AML-193 (cell line): ENCODE measurements at places on chromosomes 1 and 21.

- DNase-seq, result no peak
These were observed 33.8 kb downstream of the HHAT start for GRCh38 chr1:210362526-210362925.

GRCh38 chr1:199725002-199725565 is 302.4 kb upstream of the NR5A2 start:
- DNase-seq, result no peak

DNA sequence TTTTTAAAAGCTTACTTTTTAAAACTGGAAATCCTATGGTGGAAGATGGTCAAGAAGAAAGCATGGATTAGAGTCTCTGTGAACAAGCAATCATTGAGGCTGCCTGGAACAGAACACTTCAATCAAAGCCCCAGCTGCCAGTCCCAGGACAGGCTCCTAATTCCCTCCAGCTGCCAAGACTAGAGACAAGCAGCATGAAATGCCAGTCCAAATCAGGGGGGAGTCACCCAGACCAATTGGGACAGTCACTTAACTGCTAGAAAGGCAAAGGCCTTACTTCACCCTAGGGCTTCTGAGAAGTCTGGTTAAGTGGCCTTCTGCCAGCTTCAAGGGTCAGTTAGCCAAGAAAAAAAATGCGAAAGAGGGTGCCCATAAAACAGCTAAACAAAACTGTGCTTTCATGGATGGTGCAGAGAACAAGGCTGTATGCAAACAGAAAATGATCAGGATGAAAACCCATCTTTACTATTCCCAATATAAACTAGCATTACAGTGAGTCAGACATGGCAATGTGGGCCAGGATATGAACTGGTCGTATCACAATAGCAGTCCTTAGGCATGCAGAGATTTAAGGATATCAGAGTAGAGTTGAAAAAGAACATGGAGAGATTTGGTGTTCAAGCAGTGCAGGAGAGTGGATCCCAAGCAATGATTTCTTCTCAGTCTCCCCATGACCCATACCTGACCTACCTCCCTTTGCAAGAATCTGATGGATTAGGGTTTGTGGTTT is 31.0 kb upstream of the MAN1A2 start:
- no peak for DNase-seq

DNA sequence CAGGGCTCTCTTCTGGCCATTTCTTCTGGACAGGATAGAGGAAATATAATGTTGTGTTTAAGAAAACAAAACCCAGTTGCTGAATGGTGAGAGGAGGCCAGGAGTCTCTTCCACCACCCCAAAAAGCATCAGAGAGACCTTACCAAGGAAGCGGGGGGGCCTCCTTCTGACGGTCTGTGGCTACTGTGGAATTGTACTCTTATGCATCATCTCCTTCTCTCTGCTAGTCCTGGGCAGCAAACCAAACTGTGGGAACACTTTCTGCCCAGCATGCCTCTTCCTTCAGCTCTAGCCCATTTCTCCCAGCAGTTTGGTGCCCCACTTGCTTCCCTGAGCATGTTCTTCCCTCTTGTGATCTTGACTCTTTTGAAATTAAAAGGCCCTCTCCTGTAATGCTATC is 157.7 kb downstream of the HHIPL2 start:
- no peak for DNase-seq

GRCh38 chr1:168431882-168432281 is 111.9 kb downstream of the XCL2 start:
- DNase-seq, result no peak

GRCh38 chr1:23561076-23561812 is 1.9 kb upstream of the ID3 start:
- no peak for DNase-seq

DNA sequence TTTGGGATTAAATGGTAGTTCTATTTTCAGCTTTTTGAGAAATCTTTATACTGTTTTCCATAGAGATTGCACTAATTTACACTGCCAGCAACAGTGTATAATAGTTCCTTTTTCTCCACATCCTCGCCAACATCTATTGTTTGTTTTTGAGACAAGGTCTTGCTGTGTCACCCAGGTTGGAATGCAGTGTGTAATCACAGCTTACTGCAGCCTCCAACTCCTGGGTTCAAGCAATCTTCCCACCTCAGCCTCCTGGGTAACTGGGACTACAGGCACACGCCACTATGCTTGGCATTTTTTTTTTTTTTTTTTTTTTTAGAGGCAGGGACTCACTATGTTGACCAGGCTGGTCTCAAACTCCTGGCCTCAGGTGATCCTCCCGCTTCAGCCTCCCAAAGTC is 164.5 kb upstream of the CXADR start:
- DNase-seq, result no peak

DNA sequence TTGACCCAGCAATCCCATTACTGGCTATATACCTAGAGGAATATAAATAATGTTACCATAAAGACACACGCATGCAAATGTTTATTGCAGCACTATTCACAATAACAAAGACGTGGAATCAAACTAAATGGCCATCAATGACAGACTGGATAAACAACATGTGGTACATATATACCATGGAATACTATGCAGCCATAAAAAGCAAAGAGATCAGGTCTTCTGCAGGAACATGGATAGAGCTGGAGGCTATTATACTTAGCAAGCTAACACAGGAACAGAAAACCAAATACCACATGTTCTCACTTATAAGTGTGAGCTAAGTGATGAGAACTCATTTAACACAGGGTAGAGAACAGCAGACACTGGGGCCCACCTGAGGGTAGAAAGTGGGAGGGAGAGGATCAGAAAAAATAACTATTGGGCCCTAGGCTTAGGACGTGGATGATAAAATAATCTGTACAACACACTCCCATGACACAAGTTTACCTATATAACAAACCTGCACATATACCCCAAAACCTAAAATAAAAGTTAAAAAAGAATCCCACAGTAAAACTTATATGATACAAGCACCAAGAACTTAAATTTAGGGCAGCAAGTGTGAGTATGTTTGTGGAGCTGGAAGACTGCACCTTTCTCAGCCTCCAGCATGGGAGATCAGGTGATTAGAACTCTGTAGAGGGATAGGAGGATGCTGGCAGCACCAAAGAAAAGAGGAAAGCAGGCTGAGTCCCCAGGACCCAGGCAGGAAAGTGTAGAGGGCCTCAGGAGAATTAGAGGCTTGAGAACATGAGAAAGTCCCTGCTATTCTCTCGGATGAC is 320.8 kb upstream of the USP24 start:
- no peak for DNase-seq

GRCh38 chr1:80876035-80876434 is 924.7 kb upstream of the ADGRL2 start:
- no peak for DNase-seq

GRCh38 chr1:64986903-64987871 is 20.8 kb upstream of the JAK1 start:
- no peak for DNase-seq

DNA sequence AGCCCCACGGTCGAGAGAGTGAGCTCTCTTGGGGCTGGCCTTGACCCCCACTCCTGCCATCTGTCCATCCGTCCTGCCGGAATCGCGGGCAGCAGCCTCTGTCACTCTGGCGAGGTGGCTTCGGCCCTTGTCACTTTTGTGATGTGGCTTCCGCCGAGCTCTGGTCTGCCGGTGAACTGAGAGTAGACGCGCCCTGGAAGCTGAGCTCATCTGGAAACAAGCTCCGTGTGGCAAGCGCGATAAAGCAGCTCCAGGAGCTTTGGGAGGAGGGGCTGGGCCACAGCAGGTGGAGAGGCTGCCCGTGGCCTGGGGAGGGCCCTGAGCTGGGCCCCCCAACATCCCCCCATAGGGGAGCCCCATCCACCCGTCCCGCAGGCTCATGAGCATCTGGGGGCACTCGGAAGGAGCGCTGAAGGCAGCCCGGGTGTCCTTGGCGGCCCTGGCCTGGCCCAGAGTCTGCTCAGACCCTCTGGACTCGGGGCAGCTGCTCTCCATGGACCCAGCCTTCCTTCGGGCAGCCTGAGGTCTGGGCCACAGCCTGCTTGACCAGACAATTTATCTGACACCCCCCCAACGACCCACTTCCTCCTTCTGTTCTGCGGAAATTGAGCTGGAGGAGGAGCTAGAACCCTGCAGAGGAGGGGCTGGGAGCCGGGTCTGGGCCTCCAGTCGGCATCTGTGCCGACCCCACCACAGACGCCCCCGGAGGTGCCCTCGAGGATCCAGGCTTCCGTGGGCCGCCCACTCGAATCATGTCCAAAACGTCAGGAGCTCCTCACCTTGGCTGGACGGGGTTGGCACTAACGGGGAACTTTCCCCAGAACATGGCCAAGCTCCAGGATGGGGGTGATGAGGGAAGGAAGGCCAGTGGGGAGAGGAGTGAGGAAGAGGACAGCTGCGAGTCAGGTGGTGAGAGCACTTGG is 59.1 kb downstream of the SLC19A1 start:
- no peak for DNase-seq

- no peak for DNase-seq
These were observed 10.3 kb upstream of the S100A10 start for GRCh38 chr1:152003846-152004442.

- no peak for DNase-seq
These were observed 205.7 kb upstream of the PTBP2 start for GRCh38 chr1:96515925-96516324.

- DNase-seq, result no peak
These were observed 86.0 kb downstream of the DDX20 start for GRCh38 chr1:111841746-111842145.

DNA sequence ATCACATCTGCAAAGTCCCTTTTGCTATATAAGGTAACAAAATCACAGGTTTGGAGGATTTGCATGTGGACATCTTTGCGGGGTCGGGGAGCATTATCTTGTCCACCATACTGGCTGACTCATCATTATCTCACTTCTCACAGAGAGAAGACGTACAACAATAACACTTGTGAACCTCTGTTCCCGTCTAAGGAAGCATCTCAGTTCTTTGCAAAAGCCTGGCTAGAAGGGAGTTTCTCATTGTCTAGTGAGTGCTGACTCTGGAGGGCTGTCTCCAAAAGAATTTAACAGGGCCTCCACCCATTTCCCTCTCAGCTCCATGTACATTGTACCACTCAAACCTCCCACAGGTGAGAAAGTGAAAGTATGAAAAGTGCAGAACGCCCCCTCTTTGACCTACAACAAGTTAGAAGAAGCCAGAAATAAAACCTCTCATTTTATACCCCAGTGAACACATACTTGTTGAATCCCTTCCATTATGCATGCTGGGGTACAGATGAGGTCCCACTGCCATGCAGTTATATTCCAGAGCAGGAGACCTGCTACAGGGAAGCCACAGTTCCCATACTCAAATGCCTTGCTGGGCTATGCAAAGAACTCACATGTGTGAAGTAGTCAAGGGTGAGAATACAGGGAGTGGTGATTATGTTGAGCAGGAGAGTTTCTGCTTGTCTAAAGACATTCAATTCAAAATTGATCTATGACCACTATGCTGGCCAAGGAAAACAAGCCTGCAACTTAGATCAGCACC is 121.7 kb upstream of the PRDX6 start:
- no peak for DNase-seq

- no peak for DNase-seq
These were observed 31.9 kb upstream of the DENND1B start for GRCh38 chr1:197807216-197807615.

DNA sequence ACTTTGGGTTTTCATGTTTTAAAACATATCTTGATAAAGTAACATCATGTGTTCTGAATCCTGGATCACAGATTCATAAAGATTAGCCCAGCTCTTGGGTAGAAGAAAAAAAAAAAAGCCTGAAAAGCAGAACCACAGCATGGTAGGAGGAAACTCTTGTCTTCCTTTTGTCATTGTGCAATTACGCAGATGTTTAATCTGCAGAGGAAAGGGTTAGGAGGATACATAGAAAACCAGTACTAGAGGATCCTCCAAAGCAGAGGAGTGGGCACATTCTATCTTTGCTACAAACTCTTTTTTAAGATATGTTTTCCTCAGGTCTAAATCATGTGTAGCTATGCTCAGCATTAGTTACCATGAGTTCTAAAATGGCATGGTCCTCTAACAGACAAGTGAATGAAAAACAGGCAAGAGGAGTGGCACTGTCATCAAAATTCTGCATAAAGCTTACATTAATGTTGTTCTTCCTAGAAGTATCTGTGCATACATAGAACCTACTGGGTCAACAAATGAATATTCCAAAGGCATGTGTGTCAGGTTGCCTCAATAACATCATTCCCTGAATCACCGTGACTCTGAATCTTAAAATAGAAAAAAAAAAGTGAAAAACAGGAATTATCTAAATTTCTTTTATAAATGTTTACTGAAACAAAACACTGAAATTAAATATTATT is 107.0 kb downstream of the NME7 start:
- peak; percentile 86 for DNase-seq

DNA sequence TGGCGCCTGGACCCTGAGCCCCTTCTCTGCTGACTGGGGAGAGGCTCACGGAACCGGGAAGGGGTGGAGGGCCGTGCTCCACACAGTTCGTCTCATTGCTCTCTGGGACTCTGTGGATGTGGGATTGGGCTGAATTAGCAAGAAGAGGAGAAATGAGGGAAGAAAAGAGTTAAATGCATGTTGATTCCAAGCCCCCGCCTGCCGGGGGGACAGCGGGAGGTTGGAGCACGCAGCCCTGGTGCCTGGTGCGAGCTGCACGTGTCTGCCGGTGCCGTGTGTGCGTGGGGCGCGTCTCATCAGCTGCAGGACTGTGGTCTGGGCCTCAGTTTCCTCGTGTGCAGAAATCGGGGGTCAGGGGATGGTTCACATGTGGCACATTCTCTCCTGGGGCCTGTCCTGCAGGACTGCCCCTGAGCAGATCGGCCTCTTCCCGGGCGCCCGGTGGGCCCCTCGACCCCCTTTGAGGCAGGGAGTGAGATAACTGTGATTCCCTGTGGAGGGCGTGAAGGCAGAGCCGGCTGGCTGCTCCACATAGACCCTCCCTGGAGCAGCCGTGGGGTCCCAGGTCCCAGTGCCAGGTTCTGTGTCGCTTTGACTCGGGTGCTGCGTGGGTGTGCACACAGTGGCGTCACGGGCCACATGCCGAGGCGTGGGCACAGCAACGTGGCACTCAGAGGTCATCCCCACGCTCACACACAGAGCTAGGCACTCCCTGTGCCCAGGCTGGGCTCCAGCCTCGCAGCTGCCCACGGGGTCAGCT is 11.4 kb downstream of the SAMD11 start:
- no peak for DNase-seq

- peak; percentile 8 for DNase-seq
These were observed 133.4 kb downstream of the COP1 start for GRCh38 chr1:176073524-176074157.

GRCh38 chr21:14382486-14382834 is 486 bp downstream of the HSPA13 start:
- DNase-seq, result no peak

DNA sequence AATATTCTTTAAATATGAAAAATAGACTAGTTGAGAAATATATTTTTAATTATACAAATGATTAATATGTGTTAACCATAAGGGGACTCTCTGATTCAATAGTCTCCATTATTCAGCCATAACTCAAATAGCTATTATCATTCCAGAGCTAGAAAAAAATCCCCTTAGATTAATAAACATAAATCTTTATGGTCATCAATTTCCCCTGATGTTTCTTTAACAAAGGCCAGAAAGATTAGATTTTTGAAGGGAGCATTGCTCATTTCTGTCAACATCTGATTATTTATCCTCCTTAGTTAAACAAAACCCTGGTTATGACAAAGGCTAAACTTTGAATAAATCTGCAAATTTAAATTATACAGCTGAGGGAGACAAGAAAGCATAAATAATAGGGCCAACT is 215.7 kb downstream of the PLA2G4A start:
- DNase-seq, result no peak
